Cardiac septum (tissue), 1 donor: ENCODE measurements at places on chromosomes 12 and 14.

DNA sequence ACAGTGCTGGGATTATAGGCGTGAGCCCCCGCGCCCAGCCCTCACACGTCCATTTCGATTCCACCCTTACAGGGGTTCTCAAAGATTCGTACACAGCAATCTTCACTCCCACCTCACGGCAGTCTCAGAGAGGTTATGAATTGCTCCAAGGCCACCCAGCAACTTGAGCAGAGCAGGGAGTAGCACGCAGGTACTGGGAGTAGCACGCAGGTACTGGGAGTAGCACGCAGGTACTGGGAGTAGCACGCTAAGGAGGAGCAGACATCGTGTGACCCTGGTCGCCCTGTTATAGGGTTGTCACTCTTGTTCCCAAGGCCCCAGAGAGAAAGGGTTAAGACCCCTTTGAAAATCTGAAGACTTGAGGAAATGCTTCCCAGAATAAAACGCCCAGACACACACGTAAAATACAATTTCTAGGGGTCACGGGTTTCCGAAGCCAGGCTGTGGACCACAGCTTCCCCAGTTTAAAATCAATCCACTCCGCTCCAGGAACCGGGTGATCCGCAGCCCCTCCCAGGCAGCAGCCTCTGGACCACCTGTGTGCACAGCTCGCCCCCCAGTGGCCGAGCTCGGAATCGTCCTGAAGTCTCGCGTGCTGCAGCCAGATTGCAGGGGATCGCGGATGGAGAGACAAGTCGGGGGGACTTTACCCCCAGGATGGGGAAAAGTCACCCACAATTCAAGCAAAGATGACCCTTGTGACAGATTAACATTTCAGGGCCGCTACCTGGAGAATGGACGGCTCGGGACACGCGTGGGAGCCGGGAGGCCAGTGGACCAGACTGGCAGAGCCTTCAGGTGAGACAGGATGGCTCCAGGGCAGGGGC lies 92.0 kb downstream of the SCARB1 start:
- peak; percentile 90 for DNase-seq

DNA sequence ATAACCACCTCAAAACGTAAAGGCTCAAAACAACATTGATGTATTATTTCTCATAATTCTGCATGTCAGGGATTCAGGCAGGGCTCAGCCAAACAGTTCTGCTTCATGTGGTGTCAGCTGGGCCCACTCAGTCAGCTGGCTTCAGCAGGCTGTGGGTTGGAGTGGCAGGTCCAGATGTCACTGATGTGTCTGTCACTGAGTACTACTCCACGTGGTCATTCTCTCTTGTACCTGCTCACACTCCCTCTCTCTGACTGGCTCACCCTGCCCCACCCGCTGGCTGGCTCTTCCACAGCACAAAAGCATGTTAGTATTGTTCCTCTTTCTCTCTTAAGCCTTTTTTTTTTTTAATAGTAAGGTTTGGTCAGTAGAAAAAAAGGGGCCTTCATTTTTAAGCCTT lies 182.4 kb downstream of the DICER1 start:
- DNase-seq, result no peak

GRCh38 chr14:105117710-105118385 lies 50.7 kb downstream of the JAG2 start:
- DNase-seq, result peak; percentile 47

DNA sequence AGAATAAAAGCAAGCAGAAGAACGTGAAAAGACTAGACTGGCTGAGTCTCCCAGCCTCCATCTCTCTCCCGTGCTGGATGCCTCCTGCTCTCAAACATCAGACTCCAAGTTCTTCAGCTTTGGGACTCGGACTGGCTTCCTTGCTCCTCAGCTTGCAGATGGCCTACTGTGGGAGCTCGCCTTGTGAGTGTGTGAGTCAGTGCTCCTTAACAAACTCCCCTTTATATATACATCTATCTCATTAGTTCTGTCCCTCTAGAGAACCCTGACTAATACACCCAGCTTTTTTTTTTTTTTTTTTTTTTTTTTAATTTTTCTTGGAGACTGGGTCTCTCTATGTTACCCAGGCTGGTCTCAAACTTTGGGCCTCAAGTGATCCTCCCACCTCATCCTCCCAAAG lies 46.9 kb downstream of the ACTN1 start:
- no peak for DNase-seq

DNA sequence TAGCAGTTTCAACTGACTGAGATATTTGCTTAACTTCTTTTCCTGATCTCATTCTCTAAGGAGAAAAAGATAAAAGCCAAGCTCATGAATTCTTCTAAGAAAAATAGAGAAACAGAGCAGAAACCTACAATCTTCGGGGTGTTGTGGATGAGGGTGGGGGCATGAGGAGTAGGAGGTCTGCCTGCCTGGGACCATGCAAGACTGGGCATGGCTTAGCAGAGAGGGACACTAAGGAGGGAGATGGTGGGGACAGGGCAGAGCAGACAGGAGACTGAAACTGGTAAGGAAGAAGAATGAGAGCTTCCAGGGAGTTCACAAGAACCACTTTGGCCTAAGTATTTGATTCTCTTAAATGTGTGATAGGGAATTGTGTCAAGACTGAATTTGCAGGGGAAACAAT lies 188.0 kb downstream of the CFAP54 start:
- DNase-seq, result no peak

GRCh38 chr14:63468294-63468693 lies 74.9 kb downstream of the PPP2R5E start:
- no peak for DNase-seq

- DNase-seq, result no peak
Measured at GRCh38 chr14:85596562-85596961, 66.6 kb downstream of the FLRT2 start.

GRCh38 chr14:102196039-102196901 lies 56.6 kb downstream of the WDR20 start:
- DNase-seq, result no peak

- DNase-seq, result no peak
Measured at GRCh38 chr14:65131301-65131701, 29.0 kb upstream of the MAX start.

GRCh38 chr14:87799400-87799799 lies 193.6 kb downstream of the GALC start:
- DNase-seq, result no peak

- no peak for DNase-seq
Measured at GRCh38 chr12:121086781-121087295, 45.8 kb upstream of the P2RX7 start.

DNA sequence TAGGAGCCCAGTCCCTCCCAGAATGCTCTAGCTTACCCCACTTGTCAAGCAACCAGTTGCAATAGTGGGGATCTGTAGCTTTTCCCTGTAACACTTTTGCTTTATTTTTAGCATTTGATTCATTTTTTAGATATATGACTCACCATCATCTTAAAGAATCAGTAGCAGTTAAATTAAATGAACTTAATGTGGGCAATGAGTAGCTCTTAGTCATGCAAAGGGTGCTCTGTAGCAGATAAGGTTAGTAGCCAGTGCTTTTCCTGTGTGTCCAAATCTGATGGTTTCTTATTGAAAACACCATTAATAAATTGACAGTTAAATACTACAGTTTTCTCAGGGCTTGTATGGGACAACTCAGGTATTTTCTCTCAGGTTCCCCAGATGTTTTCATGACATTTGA lies 311.8 kb downstream of the RERGL start:
- DNase-seq, result no peak

DNA sequence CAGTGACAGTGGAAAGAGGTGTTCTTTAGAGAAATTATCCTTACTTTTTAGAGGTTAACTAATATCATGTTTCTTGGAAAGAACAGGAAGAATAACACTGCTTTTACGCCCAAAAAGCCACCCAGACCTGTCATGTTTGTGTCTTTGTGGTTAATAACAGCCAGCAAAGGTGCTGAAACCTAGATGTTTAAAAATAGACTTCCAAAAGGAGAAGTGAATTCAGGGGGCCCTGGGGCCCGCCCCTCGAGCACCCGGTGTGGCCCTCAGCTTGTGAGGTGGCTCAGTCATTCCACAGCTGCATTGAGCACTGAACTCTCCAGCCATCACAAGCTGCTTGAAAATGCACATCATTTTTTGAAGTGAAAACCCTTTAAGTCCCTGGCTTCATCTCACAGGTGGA lies 20.8 kb upstream of the AMN start:
- DNase-seq, result no peak

GRCh38 chr14:72270147-72270727 lies 338.0 kb downstream of the RGS6 start:
- no peak for DNase-seq

- DNase-seq, result no peak
Measured at GRCh38 chr12:53626702-53627169, 554 bp upstream of the ATF7 start.

GRCh38 chr12:3328571-3328970 lies 162.4 kb upstream of the PRMT8 start:
- DNase-seq, result no peak
